ENCODE measurements at places on chromosomes 12 and 14.

GRCh38 chr14:102345232-102345631 lies 17.5 kb downstream of the CINP start:
- DNase-seq, result no peak

DNA sequence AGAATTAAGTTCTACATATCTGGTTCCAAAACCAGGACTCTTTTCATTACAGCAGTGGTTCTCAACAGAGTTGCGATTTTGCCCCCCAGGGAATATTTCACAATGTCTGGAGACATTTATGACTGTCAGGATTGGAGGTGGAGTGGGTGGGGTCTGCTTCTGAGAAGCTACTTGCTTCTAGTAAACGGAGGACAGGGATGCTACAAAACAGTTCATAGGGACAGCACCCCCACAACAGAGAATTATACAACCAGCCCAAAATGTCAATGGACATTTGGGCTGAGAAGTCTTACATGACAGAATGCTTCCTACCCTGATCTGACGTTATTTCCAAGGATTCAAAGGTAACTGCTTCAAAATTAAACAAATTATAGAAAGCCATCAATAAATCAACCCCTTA lies 739 bp upstream of the SPATA7 start:
- DNase-seq, result no peak

GRCh38 chr12:49019443-49020324 lies 1.1 kb upstream of the PRKAG1 start:
- peak; percentile 33 for DNase-seq

- no peak for DNase-seq
These were observed 41.9 kb downstream of the DIP2B start for GRCh38 chr12:50546441-50547318.

- peak; percentile 83 for DNase-seq
These were observed 379.3 kb downstream of the NAV3 start for GRCh38 chr12:78209846-78210505.

DNA sequence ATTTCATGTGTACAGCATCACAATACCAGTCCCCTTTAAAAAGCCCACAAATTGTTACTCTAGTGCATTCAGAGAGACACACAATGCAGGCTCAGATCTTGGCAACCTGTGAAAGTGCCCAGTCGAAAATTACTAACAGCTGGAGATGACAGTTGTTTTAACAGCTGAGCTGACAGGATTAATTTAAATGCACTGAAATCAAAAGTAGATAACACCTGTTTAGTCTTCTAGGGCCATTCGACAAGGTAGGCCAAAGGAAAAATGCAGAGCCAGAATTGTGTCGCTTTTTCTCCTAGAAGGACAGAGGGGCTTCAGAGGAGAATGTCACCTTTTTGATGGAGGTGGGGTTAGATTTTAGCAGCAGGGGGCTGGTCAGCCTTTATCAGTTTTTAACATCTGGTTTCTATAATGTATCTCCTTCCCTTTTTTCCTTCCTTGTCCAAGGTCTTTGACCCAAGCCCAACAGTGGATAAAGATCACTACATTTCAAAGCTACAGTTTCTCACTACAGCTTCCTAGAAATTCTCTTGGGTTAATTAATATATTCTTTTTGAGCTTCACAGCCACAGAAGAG lies 139.1 kb downstream of the SOX5 start:
- DNase-seq, result peak; percentile 45

DNA sequence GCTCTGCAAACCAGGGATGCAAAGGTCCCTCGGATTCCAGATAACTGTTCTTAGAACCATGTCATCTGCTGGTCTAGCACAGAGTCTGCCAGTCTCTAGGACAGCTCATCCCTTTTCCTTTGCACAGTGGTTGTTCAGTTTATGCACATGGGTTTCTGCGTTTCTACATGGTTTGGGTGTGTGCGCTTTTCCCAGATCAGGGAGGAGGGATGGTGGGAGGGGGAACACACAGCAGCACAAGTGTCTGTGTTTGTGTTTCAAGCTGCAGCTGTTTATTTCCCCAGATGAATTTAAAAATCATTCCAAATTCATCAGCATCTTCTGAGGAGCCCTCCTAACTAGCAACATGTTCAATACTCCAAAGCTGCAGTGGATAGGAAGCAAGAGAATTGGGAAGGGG lies 45.4 kb downstream of the ANO2 start:
- no peak for DNase-seq

- no peak for DNase-seq
These were observed 261.4 kb downstream of the GRIN2B start for GRCh38 chr12:13719986-13720385.

GRCh38 chr12:6871052-6871957 lies 1.8 kb downstream of the SPSB2 start:
- peak; percentile 10 for DNase-seq

- no peak for DNase-seq
These were observed 65.2 kb downstream of the SLC16A7 start for GRCh38 chr12:59660921-59661597.

- no peak for DNase-seq
These were observed 34.7 kb downstream of the PTGER2 start for GRCh38 chr14:52348776-52349175.

GRCh38 chr12:113766131-113766878 lies 199.8 kb downstream of the RBM19 start:
- peak; percentile 48 for DNase-seq

- DNase-seq, result no peak
These were observed 294.4 kb downstream of the AKAP6 start for GRCh38 chr14:32623300-32624093.

GRCh38 chr12:47307680-47308399 lies 228.1 kb upstream of the AMIGO2 start:
- DNase-seq, result peak; percentile 41

- no peak for DNase-seq
These were observed 22.1 kb downstream of the RTL1 start for GRCh38 chr14:100881211-100882025.

GRCh38 chr14:93731753-93732152 lies 56.5 kb downstream of the PRIMA1 start:
- no peak for DNase-seq

DNA sequence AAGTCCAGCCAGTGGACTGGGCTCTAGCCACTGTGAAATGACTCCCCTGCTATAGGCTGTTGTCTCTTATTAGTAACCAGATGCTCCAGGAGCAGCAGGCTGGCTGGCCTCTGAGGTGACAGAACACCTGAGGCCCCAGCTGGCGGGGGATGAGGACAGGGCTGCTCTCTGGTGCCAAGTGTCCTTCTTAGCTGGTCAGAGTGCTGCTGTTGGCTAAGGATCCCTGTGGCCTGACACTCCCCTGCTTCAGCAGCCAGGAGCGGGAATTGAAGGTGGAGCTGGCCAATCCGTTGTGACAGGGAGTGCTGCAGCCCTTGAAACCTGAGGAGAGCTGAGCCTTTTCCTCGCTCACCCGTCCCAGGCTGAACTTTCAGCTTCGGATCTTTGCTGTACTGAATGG lies 30.7 kb downstream of the TMEM229B start:
- peak; percentile 45 for DNase-seq

- no peak for DNase-seq
These were observed 138.7 kb downstream of the PDE3A start for GRCh38 chr12:20507056-20507455.

GRCh38 chr12:105561546-105562198 lies 231.2 kb downstream of the C12orf75 start:
- no peak for DNase-seq

GRCh38 chr12:12425001-12425400 lies 68.1 kb downstream of the BORCS5 start:
- no peak for DNase-seq

DNA sequence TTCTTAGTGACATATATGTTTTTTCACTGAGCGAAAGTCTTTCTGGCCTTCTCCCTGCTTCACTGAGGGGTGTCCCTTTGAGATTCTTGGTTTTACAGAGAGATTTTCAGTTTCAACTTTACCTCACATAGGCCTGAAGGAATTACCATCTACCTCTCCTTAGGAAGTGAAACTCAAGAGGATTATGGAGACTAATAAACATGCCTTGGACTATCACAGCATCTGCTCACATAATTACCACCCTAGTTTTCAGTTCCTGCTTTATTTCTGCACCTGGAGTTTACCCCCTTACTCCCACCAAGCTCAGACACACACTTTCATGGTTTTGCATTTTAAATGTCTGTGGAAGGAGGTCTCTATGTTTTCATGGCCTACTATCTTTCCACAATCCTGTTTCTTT lies 118.3 kb upstream of the SCAF11 start:
- DNase-seq, result no peak

DNA sequence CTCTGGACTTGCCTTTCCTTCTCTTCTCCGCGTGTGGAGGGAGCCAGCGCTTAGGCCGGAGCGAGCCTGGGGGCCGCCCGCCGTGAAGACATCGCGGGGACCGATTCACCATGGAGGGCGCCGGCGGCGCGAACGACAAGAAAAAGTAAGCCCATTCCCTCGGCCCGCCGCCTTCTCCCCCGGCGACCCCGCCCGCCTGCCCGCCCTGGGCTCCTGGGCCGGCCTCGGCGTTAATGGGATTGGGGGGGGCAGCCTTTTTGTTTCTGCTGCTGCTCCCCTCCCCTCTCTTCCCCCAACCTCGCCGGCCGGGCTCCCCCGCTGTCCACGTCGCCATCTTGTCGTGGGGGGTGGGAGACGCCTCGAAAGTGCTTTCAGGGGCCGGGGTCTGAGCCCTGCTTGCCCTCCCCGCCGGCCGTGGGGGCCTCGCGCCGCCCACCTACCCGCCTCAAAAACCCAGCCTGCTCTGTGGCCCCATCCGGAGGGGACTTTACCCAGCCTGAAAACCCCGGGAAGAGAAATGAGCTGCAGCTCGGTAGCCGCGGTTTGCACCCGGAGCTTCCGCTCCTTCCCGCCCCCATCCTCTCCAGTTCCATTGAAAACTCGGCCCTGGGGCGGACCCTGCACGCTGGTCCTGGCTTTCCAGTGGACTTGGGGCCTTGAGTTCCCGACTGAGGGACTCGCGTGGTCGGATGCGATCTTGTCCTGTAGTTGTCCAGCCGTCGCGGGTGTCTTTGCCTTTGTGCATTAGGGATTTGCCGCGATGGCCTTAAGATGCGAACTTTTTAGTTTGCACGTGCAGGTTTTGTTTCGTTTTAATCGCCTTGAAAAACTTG lies 598 bp downstream of the HIF1A start:
- DNase-seq, result peak; percentile 87

DNA sequence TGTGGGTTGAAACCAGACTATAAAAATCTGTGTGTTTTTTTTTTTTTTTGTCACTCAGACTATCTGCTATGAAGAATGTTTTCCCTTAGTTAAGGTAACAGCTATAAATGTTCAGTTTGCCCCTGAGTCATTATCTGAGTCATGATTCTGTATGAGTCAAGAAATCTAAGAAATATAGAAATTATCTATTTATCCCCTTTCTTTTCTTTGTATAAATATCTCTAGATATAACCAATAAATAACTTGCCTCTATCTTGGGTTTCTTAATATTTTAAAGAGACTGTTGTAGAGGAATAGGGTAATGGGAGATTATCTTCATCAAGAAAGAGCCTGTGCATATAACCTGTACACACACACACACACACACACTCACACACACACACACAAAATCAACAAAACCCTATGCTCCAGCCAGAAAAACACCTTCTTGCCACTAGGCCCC lies 161.7 kb upstream of the EEA1 start:
- DNase-seq, result no peak

GRCh38 chr12:52523824-52524223 lies 3.6 kb upstream of the KRT5 start:
- no peak for DNase-seq

DNA sequence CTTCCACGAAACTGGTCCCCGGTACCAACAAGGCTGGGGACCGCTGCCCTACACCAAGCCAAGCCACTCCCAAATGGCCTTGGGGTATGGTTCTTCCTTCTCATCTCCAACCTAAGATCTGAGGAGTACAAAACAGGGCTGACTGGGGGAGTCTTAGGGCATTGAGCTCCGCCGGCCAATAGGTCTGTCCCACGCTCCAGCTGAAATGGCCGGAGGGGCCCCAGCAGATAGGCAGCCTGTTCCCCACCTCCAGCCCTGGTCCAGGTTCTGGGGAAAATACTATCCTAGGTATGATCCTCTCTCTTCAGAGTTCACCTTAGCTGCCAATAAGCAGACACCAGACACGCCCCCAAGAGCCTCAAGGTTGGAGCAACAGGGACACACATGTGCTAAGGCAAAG lies 90.2 kb downstream of the ACTN1 start:
- DNase-seq, result no peak

GRCh38 chr12:44709166-44709565 lies 166.9 kb downstream of the NELL2 start:
- no peak for DNase-seq

DNA sequence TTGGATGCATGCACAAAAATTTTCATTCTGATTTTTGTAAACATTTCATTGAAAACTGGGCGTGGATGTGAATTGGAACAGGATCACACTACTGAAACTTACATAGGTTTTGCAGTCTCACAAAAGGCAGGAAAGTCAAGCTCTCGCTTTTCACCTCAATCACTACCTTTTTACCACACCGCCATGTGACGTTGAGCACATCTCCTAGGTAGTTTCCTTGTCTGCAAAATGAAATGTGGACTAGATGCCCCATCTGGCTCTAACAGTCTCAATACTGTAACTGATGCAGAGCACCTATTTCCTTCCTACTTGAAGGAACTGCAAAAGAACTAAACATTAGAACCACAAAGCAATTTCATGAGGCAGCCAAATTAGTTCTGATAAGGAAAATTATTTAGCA lies 4.4 kb upstream of the YY1 start:
- no peak for DNase-seq

DNA sequence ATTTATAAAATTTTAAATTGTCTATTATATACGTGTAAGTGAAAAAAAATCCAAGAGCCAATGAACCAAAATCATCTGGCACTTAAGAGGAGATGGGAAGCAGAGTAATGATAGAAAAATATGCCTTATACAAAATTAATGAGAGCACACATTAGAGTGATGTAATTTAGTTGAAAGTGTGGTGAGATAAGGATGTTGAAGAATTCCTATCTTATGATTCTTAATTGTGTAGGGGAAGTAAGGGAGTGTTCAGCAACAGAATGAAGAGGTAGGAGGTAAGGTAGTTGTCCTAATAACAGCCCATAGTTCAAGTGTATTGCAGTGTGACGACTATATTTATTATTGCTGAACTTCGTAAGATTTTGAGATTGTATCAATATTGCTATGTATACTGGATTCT lies 843.4 kb upstream of the FLRT2 start:
- no peak for DNase-seq

DNA sequence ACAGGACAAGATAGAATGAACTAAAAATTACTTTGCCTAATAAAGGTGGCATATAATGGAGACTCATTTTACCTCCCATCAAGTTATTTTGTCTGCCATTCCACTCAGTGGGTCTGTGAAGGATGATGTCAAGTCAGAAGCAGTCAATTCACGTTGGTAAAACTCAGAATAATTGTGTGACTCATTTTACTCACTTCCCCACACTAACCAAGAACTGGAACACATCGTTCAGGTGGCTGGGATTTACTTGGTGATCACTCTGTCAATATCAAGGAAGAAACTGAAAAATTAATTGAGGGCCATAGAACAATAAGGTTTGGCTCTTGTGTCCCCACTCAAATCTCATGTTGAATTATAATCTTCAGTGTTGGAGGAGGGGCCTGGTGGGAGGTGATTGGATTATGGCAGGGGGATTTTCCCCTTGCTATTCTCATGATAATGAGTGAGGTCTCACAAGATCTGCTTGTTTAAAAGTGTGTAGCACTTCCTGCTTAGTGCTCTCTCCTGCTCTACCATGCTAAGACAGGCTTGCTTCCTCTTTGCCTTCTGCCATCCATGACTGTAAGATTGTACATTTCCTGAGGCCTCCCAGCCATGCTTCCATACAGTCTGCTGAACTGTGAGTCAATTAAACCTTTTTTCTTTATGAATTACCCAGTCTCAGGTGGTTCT lies 35.7 kb upstream of the GTF2A1 start:
- no peak for DNase-seq

Measured in eye (tissue), 1 donor.